ENCODE measurements at places on chromosomes 1 and 21. TPM values are rescaled to one million over a fixed set of nuclear protein-coding genes. Genes with fewer than 3 reads are reported as not detected.

NPPA gene
- total RNA-seq, result not detected

MCOLN2 gene
- total RNA-seq, result not detected

FNDC10 gene
- 9.9 TPM for total RNA-seq

G0S2 gene
- total RNA-seq, result 6.4 TPM

Data from glomerular endothelial cell (primary cell).